Astrocyte (in vitro differentiated cells and primary cell): ENCODE measurements at places on chromosomes 1 and 21. TPM values are rescaled to one million over a fixed set of nuclear protein-coding genes. Genes with fewer than 3 reads are reported as not detected.

- no peak overlapping the region for H3K4me3 ChIP-seq
- H3K36me3 ChIP-seq, result peaks cover 86% of the 10 kb centered on the region
- H3K27me3 ChIP-seq, result no peaks in the 10 kb centered on the region
Measured at GRCh38 chr1:68149907-68150306, 82.4 kb downstream of the WLS start.

- H3K27me3 ChIP-seq, result no peaks in the 10 kb centered on the region
- H3K4me1 ChIP-seq, result peaks cover 43% of the 10 kb centered on the region
- H3K4me3 ChIP-seq, result peak overlapping the region; percentile 24
- DNase-seq, result peak; percentile 67
- no peaks in the 10 kb centered on the region for H3K36me3 ChIP-seq
Measured at GRCh38 chr21:37370152-37371040, 3.8 kb downstream of the DYRK1A start.

- peaks cover 49% of the 10 kb centered on the region for H3K4me1 ChIP-seq
- no peak overlapping the region for H3K27ac ChIP-seq
- no peak overlapping the region for H3K4me3 ChIP-seq
- H3K36me3 ChIP-seq, result peaks cover 26% of the 10 kb centered on the region
- DNase-seq, result no peak
Measured at GRCh38 chr1:201633297-201633696, 94.4 kb downstream of the NAV1 start.

ITGB2 gene
- total RNA-seq, result 0.61 TPM in 1 of 2 replicates, not detected in the other

TENT5C gene
- 0.70 and 0.77 TPM in 2 replicates for total RNA-seq

LAMC2 gene
- 8.0 and 13.9 TPM in 2 replicates for total RNA-seq

NR5A2 gene
- 0.12 and 0.39 TPM in 2 replicates for total RNA-seq
